ENCODE measurements at places on chromosomes 2 and 18. TPM values are rescaled to one million over a fixed set of nuclear protein-coding genes. Genes with fewer than 3 reads are reported as not detected.

Gene TMEM169
- total RNA-seq, result not detected

Gene FBLN7
- 1.7 TPM for total RNA-seq

Gene COL3A1
- 66.3 TPM for total RNA-seq

DNA sequence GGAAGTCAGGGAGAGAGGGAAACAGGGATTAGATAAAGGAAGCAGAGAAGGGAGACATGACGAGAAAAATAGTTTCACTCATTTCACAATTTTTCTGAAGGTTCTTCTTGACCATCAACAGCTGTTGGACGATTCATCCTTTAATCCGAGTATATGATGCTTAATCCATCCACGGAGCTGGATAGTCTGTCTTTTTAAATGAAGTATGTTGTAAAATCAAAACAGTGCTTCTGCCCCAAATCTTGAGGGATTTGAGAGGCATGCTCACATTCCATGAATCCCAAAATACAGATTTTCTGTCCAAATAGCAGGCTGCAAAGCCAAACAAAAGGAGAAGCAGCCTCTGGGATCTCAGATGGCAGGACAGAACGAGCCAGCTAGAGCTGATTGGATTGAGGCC, 47.5 kb downstream of the EPAS1 start:
- peaks cover 30% of the 10 kb centered on the region for H3K4me1 ChIP-seq
- no peak overlapping the region for H3K27ac ChIP-seq
- peaks cover 36% of the 10 kb centered on the region for H3K36me3 ChIP-seq
- H3K4me3 ChIP-seq, result no peak overlapping the region

DNA sequence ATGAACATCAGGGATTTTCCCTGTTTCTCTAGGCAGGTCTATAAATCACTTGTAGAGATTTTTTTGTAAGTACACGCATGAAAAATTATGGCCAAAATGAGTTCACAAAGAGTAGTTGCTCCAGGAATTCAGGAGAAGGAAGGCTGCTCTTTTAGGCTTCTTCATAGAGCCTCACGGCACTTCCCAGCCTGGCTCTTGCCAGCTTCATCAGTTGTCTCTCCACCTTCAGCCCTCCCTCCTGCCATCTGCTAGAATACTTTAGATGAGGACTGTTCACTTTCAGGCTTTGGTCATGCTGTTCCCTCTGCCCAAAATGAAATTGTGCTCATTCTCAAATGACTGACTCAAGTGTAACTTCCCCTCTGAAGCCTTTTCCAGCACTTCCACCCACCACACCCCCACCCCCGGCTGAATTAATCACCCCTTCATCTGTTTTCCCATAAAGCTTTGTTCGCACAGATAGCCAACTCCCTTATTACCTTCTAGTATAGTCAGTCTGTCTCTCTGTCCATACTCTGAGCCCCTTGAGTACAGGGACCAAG, 1.8 kb upstream of the ABCA12 start:
- H3K4me3 ChIP-seq, result no peak overlapping the region
- DNase-seq, result no peak
- no peaks in the 10 kb centered on the region for H3K36me3 ChIP-seq
- H3K27me3 ChIP-seq, result no peaks in the 10 kb centered on the region
- no peak overlapping the region for H3K27ac ChIP-seq
- no peaks in the 10 kb centered on the region for H3K4me1 ChIP-seq

DNA sequence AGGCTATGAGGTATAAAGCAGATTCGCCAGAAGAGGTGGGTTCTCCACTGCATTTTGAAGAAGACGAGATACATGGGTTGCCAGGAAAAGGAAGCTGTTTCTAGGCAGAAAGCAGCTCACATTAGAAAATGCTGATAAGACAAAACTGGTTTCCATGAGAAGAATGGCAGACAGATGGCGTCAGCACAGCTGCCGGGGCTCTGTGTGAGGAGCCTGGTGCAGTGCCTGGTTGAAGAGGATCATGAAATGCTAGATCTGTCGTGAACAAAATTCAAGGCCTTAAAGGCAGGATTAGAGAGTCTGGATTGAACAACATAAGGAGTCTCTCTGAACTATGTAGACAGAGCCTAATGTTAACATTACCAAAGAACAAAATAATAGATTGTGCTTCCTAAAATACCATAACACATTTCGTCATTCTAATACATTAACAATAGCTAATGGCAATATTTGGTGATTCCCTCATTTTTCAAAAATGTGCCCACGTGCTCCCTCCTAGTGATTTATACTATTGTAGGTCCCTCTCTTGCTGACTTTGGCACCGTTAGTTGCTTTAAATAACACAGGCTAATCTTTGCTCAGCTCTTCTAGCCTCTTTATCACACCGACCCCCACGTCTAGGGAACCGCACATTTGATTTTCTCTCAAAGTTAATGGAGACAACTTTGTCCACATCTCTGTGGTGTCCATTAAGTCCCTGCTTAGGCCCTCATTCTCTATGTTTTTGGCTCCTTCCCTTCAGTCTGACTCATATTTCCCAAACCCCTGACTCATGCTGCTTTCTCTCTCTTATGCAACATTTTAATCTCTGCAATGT, 38.2 kb downstream of the EFEMP1 start:
- peak overlapping the region; percentile 84 for H3K27ac ChIP-seq
- no peaks in the 10 kb centered on the region for H3K27me3 ChIP-seq
- no peaks in the 10 kb centered on the region for H3K36me3 ChIP-seq
- no peak for DNase-seq
- H3K4me3 ChIP-seq, result no peak overlapping the region
- peaks cover 43% of the 10 kb centered on the region for H3K4me1 ChIP-seq

DNA sequence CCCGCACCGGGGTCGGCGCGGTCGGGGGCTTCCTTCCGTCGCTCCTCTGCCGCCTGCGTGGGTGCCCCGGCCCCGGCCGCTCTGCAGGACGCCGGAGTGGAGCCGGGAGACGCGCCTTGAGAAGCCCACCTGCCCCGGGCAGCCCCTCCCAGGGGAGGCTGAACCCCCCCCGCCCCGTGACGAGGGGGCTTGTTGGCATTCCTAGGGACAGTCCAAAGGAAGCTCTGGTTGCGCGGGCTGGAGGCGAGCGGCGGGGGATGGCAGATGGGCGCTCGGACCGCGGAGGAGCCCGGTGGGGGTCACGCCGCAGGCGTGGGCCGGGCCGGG, 133.5 kb upstream of the MGAT5 start:
- H3K4me3 ChIP-seq, result peak overlapping the region; percentile 98
- peak overlapping the region; percentile 92 for H3K27ac ChIP-seq
- H3K4me1 ChIP-seq, result peaks cover 59% of the 10 kb centered on the region
- DNase-seq, result no peak
- no peaks in the 10 kb centered on the region for H3K36me3 ChIP-seq

DNA sequence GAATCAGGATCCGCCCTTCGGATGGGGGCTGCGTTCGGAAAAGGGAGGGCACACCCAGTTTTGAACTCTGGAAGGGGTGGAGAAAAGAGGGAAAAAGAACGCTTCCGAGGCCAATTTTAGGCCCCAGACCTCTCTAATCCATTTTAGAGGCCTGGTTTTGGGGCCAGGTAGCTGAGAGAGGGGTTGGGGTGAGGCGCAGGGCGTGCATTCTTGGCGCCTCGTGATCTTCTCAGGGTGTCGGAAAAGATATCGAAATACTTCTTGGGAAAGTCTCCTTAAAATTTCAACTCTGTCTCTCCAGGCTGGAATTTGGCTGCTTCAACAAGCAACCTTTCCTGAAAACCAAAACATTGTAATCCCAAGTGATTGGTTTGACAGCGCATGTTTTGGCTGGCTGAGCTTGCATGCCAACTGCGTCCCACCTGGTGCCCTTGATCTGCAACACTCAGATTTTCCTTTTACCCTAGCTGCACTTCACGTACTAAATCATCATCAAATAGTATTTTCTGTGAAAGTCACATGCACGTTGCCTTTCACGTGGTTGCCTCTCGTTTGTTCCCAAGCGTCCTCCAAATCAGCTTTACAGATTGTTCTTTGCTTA, 864 bp upstream of the XPO1 start:
- no peaks in the 10 kb centered on the region for H3K27me3 ChIP-seq
- H3K4me3 ChIP-seq, result peak overlapping the region; percentile 67
- peak; percentile 11 for DNase-seq
- peak overlapping the region; percentile 92 for H3K27ac ChIP-seq
- H3K36me3 ChIP-seq, result no peaks in the 10 kb centered on the region
- H3K4me1 ChIP-seq, result peaks cover 25% of the 10 kb centered on the region

Measured in heart right ventricle (tissue), 16 donors.